ENCODE measurements at places on chromosomes 16 and 17.

GRCh38 chr17:45852535-45853297, 8.0 kb downstream of the SPPL2C start:
- peak; percentile 65 for DNase-seq

DNA sequence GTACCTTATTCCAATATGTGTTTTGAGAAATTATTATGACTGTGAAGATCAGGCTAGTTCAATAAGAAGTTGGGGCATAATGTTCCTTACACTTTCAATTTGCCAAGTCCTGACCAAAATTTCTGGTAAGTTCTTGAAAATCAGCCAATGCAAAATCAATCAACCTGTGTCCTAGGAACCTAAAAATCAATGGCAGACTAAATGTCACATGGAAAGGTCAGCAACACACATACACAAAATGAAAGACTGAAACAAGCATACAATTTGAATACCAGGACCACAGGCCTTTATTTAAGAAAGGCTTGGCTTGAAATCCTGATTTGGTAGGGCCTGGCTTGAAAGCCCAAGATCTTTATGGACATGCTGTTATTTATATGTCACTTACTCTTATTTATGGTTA, 155.5 kb upstream of the ZKSCAN2 start:
- no peak for DNase-seq

- no peak for DNase-seq
Measured at GRCh38 chr17:5100832-5101231, 10.8 kb downstream of the ZNF232 start.

GRCh38 chr16:12291989-12292759, 315.6 kb downstream of the SNX29 start:
- DNase-seq, result no peak

DNA sequence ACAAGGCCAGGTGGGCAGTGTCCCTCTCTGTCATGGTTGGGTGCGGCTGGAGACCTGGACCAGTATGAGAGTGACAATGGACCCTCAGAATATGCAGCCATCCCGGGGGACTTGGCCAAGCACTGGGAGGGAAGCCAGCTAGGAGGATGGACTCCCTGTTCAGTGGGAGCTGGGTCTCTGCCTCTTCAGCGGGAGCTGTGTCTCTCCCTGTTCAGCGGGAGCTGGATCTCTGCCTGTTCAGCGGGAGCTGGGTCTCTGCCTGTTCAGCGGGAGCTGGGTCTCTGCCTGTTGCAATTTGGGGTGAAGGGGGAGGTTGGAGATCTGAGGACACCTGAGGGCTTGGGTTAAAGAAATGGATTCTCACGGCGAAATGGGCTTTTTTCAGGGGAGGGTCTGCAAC, 3.8 kb upstream of the PRSS33 start:
- no peak for DNase-seq
